NCI-H1694 (cell line): ENCODE measurements at places on chromosomes 5 and 9.

GRCh38 chr9:129748249-129748648 lies 4.6 kb downstream of the PTGES start:
- no peak for DNase-seq

DNA sequence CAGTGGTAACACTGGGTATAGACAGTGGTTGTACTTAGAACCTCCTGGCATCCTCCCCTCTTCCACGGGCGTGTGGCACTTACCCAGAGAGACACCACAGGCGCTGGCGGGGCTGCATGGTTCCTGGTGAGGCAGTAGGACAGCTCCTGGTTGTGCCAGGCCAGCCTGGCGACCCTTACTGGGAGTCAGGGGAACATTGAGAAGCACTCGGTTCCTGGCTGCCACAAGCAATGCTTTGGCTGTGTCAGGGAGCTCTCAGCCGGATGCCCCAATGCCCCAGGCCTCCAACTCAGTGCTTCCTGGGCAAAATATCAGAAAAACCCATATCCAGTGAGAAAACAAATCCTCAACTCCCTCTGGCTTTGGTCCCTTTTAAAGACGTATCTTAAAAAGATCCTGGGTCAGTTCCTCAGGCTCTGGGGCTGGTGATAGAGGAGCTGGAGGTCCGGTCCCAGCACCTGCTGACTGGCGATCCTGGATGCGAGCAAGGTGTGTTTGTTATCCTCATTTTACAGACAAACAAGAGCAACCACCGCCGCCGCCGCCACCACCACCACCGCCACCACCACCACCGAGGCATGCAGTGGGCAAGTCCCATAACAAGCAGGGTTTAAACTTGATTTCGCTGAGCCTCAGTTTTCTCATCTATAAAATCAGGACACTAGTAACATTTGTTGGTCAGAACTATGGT lies 4.2 kb downstream of the NKX2-5 start:
- no peak for DNase-seq

GRCh38 chr5:171236651-171237050 lies 72.4 kb upstream of the TLX3 start:
- no peak for DNase-seq

DNA sequence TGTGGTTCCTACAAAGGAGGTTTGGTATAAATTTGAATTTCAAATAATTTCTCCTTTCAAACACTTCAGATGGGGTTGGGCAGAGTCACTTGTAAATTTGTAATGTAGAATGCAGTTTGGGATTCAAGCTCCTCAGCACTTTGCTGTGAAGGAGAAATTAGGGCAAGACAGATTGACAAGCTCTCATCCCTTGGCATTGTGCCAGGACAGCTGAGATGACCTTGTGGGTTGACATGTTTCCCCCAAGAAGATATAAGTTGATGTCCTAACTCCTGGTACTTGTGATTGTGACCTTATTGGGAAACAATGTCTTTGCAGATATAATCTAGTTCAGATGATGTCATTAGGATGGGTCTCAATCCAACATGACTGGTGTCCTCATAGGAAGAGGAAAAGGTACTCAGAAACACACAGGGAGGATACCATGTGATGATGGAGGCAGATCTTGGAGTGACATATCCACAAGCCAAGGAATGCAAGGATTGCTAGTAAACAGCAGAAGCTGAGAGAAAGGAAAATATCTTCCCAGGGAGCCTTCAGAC lies 408.3 kb downstream of the MED10 start:
- DNase-seq = no peak

- DNase-seq = no peak
These were observed 6.3 kb downstream of the IFNA21 start for GRCh38 chr9:21160178-21160577.

DNA sequence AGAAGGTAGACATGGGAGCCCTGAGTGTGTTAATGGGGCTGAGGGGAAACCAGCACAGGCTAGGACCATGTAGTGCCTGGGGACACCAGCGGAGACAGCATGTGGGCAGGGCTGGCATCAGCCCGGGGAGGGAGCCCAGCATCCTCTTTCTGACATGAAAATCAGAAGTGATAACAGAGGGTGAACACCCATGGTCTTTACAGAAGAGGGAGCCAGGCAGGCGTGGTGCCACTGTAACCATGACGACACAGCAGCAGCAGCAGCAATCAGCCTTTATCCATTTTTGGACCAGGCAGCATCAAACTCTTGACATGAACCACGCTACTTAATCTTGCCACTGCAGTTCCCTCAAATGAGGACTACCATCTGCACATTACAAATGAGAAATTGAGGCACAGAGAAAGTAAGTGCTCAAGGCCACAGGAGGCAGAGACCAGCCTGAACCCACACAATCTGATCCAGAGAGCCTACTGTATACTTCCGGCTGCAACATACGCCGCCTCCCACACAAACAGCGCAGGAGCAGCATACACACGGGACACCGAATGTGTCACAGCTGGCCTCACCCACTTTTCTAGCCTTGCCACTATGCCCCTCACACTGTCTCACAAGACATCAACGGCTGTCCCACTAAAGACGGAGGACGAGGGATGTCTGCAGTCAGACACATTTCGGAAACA lies 23.8 kb downstream of the CAMSAP1 start:
- DNase-seq = no peak

- no peak for DNase-seq
These were observed 444.6 kb downstream of the ZNF608 start for GRCh38 chr5:124301850-124302249.

- DNase-seq = no peak
These were observed 80.0 kb downstream of the OXCT1 start for GRCh38 chr5:41790038-41790776.

DNA sequence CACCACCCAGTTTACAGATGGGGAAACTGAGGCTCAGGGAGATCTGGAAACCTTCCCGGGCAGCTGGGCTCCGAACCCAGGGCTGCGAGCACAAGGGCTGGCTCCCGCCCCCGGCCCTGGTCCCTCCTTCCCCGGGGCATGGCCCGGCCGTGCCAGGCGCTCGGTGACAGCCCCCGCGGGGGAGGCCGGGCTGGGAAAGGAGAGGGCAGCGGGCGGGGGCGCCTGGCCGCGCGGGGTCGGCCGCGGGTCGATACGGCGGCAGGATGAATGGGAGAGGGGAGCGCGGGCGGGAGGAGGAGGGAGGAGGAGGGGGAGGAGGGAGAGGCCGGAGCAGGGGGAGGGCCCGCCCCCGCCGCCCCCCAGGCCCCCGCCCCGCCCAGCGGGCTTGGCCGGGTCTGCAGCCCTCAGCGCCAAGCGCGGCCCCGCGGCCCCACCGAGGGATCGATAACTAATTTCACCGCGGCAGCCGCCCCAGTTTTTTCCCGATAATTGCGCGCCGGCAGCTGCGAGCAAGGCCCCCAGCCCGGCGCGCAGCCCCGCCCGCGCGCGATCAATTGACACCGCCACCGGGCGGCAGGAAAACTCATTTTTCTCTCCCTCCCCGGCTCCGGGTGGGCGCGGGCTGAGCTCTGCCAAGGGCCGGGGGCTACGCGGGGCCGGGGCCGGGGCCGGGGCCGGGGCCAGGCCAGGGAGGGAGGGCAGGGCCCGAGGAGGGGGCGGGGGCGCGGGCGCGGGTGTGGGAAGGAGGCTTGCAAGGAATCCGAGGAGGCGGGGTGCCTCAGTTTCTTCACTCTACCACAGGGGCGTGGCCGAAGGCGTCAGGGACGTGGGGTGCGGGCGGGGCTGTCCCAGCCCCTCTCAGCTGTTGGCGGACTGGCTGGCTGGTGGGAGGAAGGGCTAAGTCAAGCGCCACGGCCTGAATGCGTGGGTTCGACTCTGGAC lies 52.1 kb downstream of the C9orf50 start:
- no peak for DNase-seq

- DNase-seq = peak; percentile 62
These were observed 31.0 kb downstream of the GADD45G start for GRCh38 chr9:89635816-89636215.

DNA sequence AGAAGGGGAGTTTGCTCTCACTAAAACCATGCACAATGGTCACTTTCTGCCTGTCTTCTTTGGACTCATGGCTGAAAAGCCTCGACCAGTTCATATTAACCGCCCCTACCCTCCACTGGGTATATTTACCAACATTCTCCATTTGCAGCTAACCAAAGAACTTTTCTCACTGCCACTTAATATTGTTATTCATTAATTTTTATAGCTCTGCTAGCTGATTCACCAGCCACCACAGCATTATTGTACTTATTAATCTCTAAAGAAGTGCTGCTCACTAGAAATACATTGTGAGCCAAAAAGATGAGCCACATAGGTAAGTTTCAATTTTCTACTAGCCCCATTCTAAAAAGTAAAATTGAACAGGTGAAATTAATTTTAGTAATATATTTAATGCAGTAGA lies 33.4 kb upstream of the SMIM32 start:
- no peak for DNase-seq

DNA sequence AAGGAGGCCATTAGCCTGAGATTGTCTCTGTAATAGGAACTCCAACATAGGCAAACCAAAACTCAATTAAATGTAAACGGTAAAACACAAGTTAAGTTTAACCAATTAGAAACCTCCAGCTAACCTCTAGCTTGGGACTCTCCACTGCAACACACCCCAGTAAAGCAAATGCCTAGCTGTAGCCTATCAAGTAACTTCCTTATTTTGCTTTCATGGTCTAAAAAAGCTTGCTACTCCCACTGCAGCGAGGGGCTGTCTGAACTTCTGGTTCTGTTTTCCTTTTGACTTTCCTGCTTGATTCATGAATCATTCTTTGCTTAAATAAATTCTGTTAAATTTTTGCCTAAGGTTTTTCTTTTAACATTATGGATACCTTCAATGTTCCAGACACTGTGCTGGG lies 24.4 kb upstream of the C5orf46 start:
- no peak for DNase-seq

GRCh38 chr5:157827423-157827822 lies 31.5 kb downstream of the CLINT1 start:
- DNase-seq = no peak
